ENCODE measurements at places on chromosomes 4 and X.
A peak's percentile ranks its signal among the peaks of the same experiment; 100 is the strongest.

DNA sequence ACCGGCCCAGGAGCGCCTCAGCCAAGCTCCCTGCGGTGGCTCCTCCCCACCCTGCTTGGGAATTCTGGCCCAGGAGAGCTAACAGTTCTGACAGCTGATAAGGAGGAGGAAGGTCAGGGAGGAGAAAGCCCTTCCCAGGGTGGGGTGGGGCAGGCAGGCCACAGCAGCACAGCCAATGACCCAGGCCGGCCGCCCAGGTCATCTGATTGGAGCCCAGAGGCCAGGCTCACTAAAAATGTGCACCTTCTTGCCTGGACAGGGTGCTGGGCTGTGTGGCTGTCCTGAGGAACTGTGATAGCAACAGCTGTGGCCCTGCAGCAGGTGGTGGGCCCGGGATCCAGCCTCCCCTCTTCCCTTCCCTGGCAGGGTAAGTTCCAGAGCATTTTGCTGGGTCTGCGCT is 17.2 kb upstream of the SH3TC1 start:
- no peak for DNase-seq

DNA sequence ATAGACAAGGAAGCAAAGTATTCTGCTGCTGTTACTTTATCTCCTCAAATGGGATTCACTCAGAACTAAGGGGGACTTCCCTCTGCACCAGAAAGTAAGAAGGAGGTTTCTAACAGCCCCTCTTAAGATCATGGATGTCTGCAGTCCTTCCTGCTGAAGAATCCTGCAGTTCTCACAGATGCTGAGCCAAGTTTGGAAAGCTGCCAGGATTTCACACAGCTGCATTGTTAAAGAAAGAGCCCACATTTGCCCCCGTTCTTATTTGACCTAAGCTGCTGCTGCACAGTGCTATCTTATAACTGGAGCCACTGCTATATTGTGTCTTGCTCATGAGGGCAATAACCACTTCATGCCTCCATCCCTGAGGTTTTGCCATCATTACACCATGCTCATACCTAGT is 81.1 kb downstream of the FAAH2 start:
- DNase-seq: no peak

- DNase-seq: no peak
Observed at GRCh38 chr4:3338321-3338838, 45.6 kb downstream of the RGS12 start.

- DNase-seq: peak; percentile 9
Observed at GRCh38 chr4:2887343-2887742, 43.7 kb downstream of the ADD1 start.

DNA sequence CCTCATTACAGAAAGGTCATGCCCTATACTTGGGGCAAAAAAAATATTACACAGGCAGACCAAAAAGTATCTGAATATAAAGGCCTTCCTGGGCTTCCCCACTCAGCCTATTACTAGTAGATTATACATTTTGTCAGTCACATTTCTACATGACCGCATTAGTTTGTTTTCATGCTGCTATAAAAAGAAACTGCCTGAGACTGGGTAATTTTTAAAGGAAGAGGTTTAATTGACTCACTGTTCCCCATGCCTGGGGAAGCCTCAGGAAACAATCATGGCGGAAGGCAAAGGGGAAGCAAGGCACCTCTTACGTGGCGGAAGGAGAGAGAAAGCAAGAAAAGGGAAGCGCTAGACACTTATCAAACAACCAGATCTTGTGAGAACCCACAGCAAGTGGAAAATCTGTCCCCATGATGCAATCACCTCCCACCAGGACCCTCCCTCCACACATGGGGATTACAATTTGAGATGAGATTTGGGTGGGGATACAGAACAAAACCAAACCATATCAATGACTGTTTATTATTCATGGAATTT is 1312.0 kb downstream of the PCDH7 start:
- no peak for DNase-seq

DNA sequence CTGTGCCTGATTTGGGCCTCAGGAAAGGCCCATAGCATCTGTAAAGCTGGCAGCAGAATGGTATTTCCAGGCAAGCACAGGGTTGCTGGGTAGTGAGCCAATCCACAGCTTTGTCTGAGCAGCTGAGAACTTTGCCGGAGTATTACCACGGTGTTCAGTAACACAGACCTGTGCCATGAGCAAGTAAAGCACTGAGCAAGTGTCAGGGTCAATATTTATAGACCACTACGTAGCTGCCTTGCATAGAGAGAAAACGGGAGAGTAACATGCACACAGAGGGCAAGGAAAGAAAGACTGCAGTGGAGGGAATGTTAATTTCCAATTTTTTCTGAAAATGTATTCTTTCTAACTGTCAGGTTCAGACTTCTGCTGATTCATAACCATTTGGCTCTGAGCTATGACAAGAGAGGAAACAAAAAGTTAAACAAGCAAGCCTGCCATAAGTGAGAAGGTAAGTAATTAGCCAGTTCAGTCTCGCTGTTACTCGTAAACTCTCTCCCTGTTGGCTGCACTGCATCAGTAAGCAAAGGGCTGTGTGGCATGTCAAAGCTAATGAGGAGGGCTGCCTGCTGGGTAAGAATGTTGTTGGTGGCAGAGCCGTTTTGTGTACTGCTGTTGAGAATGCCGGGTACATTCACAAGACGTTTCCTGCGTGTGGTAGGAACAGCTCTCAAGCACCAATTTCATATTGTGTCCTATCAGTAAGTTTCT is 238.1 kb downstream of the BMPR1B start:
- DNase-seq: no peak

DNA sequence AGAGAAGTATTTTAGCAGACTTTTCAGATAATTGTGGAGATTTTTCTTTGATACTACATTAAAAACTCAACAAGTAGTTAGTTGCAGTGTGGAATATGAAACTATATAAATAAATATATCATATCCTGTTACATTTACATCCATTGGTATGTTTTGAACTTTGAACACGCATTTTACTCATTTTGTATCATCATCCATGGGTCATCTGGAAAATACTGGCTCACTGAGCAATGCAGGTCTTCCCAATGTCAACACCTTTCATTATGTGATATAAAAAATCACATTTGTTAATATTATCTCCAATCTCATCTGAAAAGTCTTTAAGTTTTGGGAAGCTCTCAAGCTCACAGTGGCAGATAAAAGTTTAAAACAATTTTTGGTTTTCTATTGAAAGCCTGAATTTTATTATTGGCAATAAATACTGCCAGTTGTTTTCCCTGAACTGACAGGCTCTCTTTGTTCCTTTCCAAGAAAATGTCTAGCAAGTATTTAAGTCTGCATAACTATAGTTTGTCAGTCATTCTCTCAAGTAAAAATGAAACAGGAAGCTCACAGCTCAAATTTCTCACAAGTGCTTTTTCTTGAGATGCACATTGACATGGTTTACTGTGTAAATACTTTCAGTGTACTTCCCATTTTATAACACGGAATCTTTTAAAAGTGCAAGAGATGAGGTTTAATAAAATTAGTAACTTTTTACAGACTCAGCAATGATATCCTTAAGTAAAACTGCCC is 183.5 kb upstream of the GPC4 start:
- no peak for DNase-seq

- DNase-seq: no peak
Observed at GRCh38 chrX:150038315-150038714, 100.0 kb upstream of the EOLA2 start.

GRCh38 chr4:126386512-126386911 is 1071.8 kb downstream of the FAT4 start:
- no peak for DNase-seq

GRCh38 chr4:78056265-78057129 is 626 bp upstream of the FRAS1 start:
- peak; percentile 96 for DNase-seq

- no peak for DNase-seq
Observed at GRCh38 chrX:9539605-9540387, 74.9 kb downstream of the TBL1X start.

DNA sequence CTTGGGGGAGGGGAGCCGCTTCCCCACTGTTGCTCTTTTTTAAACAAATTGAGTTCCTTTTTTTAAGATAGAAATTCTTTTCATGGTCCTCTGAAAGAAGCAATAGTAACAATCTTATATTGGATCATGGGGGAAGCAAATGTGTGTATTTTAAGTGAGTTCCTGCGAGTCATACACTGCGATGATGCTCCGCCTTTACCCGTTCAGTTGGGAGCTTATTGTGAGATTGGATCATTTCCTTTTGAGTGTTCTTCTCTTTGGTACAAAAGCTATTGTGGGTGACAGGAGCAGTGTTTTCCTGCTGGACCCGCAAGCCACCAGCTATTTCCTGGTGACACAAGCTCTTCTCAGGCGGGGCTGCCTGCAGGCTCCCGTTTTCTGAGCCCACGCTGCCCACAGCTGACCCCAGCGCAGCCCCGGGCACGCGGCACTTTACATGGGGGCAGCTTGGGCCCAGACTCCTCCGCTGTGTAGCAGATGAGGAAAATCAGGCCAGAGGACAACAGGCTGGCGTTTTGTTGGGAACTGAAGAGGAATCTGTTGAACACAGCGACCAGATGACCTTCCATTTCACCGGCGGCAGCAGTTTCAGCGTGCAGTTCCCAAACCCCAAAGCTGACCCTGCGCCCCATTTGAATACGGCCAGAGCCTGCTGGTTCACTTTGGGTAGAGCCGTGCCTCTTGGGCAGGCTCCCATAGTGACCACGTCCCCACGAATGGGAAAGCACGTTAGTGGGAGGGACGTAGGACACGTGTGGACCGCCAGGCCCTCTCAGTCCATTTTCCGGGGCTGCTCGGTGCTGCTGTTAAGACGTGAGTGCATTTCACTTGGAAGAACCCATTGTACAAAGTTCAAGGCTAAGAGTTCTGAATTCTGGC is 12.2 kb downstream of the TADA2B start:
- no peak for DNase-seq

DNA sequence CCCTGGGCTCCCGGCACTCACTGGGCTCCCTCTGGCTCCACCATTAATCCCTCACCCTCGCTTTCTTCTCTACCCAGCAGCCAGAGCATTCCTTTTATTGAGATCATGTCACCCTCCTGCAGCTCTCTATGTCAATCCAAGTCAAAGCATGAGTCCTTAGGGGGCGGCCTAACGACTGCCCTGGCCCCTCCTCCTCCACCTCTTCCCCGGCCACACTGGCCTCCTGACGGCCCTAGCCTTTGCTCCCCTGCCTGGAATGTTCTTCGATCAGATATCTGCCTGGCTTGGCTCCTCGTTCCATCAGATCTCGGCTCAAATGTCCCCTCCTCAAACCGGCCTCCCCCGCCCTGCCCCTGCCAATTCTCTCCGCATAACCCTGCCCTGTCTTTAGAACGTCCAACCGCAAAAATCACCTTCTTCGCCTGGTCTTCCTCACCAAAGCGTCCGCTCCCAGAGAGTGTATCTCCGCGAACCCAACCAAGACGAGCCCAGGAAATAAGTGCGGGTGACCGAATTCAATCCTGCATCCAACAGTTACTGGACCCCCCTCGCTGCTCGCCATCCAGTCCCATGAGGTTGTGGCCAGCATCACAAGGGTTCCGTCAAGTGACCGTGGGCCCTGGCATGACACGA is 722 bp upstream of the PNCK start:
- no peak for DNase-seq

GRCh38 chr4:163331629-163332376 is 593 bp downstream of the NPY1R start:
- DNase-seq: no peak
